ENCODE measurements at places on chromosomes 3 and 15. TPM values are rescaled to one million over a fixed set of nuclear protein-coding genes. Genes with fewer than 3 reads are reported as not detected.

The ZNF660 gene
- total RNA-seq = 18.1 TPM

The SAMMSON gene
- not detected for total RNA-seq

The FBXL22 gene
- 1.1 TPM for total RNA-seq

The GPR62 gene
- total RNA-seq = 0.41 TPM

The NME9 gene
- total RNA-seq = 2.3 TPM

The GMNC gene
- not detected for total RNA-seq

The SLC25A20 gene
- total RNA-seq = 6.7 TPM

The CIP2A gene
- total RNA-seq = 30.3 TPM

The AMIGO3 gene
- 1.3 TPM for total RNA-seq

The ITPKA gene
- 0.75 TPM for total RNA-seq

The PSMD6 gene
- total RNA-seq = 109 TPM

The SLC9C1 gene
- 0.50 TPM for total RNA-seq

- DNase-seq = peak; percentile 58
- H3K36me3 ChIP-seq = peaks cover 84% of the 10 kb centered on the region
- H3K4me3 ChIP-seq = no peak overlapping the region
- H3K27me3 ChIP-seq = no peaks in the 10 kb centered on the region
Measured at GRCh38 chr3:66405701-66406091, 95.1 kb downstream of the LRIG1 start.

DNA sequence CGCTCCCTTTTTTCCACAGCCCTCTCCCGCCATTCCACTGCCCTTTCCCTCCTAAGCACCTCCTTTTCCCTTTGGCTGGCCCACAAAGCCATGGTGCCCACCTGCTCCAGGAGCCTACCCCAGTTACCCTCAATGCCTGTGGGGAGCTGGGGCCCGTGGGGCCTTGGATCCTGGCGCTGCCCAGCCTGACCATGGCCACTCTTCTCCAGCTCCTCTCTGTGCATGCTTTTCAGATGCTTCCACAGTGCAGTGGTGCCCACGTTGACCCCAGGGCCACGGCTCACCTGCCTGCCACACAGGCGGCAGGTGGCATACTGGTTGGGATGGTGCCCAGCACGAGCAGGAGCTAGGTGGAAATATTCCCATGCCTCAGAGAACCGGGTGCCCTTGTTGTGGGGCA lies 1.5 kb downstream of the ZBED2 start:
- H3K4me3 ChIP-seq = no peak overlapping the region
- no peak overlapping the region for H3K27ac ChIP-seq
- no peak for DNase-seq
- no peaks in the 10 kb centered on the region for H3K27me3 ChIP-seq
- no peaks in the 10 kb centered on the region for H3K36me3 ChIP-seq

GRCh38 chr3:123723522-123724168 lies 138.8 kb upstream of the HACD2 start:
- peak; percentile 90 for DNase-seq
- H3K27ac ChIP-seq = no peak overlapping the region
- no peaks in the 10 kb centered on the region for H3K27me3 ChIP-seq
- H3K36me3 ChIP-seq = no peaks in the 10 kb centered on the region

DNA sequence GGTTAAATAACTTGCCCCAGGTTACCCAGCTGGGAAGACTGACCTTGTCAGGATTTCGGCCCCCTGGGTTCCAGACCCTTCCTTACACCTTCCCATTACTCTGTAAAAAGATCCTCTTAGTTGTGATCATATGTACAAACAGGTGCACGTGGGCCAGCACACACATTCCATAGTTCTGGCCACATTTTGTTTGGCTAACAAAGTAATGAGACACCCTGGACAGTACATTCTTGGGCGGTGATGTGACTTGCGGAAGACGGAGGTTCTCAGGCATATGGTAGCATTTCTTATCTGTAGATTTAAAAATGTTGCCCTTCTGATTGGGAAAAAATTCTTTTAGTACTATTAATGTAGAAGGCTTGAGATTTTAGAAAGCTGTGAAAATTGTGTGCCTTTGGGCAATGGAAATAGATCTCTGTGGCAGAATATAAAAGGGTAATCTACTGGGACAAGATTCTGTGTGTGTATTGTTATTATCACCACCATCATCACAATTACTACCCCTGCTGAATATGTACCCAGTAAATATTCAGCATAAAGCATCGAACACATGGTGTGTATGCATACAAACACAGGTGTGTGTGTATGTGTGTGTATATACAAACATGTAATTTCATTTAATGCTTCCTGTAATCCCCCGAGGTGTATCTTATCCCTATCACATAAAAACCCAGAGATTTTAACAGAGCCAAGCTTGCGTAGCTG lies 205.4 kb upstream of the UBE2E1 start:
- no peaks in the 10 kb centered on the region for H3K27me3 ChIP-seq
- peaks cover 7% of the 10 kb centered on the region for H3K36me3 ChIP-seq
- DNase-seq = no peak
- no peak overlapping the region for H3K27ac ChIP-seq

- no peak for DNase-seq
- H3K36me3 ChIP-seq = peaks cover 34% of the 10 kb centered on the region
- peaks cover 9% of the 10 kb centered on the region for H3K4me1 ChIP-seq
- no peak overlapping the region for H3K4me3 ChIP-seq
- no peak overlapping the region for H3K27ac ChIP-seq
- H3K27me3 ChIP-seq = no peaks in the 10 kb centered on the region
Measured at GRCh38 chr3:73405853-73406252, 218.9 kb downstream of the PDZRN3 start.

- no peak overlapping the region for H3K4me3 ChIP-seq
- DNase-seq = peak; percentile 66
- H3K27me3 ChIP-seq = no peaks in the 10 kb centered on the region
- no peaks in the 10 kb centered on the region for H3K4me1 ChIP-seq
Measured at GRCh38 chr15:90165659-90166489, 35.3 kb upstream of the SEMA4B start.

DNA sequence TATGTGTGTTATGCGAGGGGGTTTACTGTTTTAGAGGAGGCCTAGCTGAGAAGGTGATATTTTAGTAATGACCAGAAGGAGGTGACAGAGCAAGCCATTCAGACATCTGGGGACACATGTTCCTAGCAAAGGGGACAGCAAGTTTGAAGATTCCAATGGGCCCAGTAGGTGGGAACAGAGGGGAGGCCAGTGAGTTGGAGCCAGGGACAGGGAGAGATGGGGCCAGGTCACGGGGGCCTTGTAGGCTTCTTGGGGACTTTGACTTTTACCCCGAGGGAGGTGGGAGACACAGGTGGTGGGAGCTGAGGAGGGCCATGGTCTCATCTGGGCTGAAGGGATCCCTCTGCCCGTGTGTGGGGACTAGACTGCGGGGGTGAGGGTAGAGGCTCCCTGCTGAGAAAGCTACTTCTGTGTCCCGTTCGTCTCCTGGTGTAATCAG lies 72.5 kb downstream of the MGLL start:
- H3K27me3 ChIP-seq = no peaks in the 10 kb centered on the region
- DNase-seq = no peak
- H3K36me3 ChIP-seq = no peaks in the 10 kb centered on the region

GRCh38 chr3:161560008-161560637 lies 63.5 kb downstream of the OTOL1 start:
- H3K36me3 ChIP-seq = no peaks in the 10 kb centered on the region
- H3K27me3 ChIP-seq = no peaks in the 10 kb centered on the region
- no peak overlapping the region for H3K4me3 ChIP-seq
- H3K4me1 ChIP-seq = peaks cover 11% of the 10 kb centered on the region

DNA sequence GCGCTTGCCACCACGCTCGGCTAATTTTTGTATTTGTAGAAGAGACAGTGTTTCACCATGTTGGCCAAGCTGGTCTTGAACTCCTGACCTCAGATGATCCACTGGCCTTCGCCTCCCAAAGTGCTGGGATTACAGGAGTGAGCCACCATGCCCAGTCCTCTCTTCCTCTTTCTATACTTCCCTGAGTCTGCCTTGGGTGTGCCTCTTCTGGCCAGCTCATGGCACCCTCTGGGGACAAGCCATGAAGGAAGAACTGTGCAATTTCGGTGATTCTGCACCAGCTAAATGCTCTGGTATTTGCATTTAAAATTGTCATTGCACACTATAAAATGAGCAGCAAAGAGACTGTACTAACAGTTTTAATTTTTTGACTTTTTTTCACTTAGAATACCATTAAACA lies 66.6 kb downstream of the IL20RB start:
- peaks cover 7% of the 10 kb centered on the region for H3K4me1 ChIP-seq
- H3K27me3 ChIP-seq = no peaks in the 10 kb centered on the region
- no peak for DNase-seq
- no peaks in the 10 kb centered on the region for H3K36me3 ChIP-seq
- no peak overlapping the region for H3K27ac ChIP-seq
- H3K4me3 ChIP-seq = no peak overlapping the region

- no peak overlapping the region for H3K4me3 ChIP-seq
- H3K27me3 ChIP-seq = no peaks in the 10 kb centered on the region
- H3K4me1 ChIP-seq = peaks cover 24% of the 10 kb centered on the region
- no peak overlapping the region for H3K27ac ChIP-seq
- DNase-seq = no peak
Measured at GRCh38 chr3:42988097-42988496, 9.0 kb downstream of the GASK1A start.

GRCh38 chr3:23615068-23615467 lies 190.7 kb upstream of the UBE2E1 start:
- no peaks in the 10 kb centered on the region for H3K36me3 ChIP-seq
- no peak overlapping the region for H3K27ac ChIP-seq
- DNase-seq = peak; percentile 30
- H3K27me3 ChIP-seq = no peaks in the 10 kb centered on the region

GRCh38 chr3:139695426-139696313 lies 17.9 kb upstream of the NMNAT3 start:
- H3K27ac ChIP-seq = no peak overlapping the region
- no peaks in the 10 kb centered on the region for H3K36me3 ChIP-seq
- no peak for DNase-seq
- H3K4me3 ChIP-seq = no peak overlapping the region
- H3K4me1 ChIP-seq = no peaks in the 10 kb centered on the region
- H3K27me3 ChIP-seq = peaks cover 3% of the 10 kb centered on the region

DNA sequence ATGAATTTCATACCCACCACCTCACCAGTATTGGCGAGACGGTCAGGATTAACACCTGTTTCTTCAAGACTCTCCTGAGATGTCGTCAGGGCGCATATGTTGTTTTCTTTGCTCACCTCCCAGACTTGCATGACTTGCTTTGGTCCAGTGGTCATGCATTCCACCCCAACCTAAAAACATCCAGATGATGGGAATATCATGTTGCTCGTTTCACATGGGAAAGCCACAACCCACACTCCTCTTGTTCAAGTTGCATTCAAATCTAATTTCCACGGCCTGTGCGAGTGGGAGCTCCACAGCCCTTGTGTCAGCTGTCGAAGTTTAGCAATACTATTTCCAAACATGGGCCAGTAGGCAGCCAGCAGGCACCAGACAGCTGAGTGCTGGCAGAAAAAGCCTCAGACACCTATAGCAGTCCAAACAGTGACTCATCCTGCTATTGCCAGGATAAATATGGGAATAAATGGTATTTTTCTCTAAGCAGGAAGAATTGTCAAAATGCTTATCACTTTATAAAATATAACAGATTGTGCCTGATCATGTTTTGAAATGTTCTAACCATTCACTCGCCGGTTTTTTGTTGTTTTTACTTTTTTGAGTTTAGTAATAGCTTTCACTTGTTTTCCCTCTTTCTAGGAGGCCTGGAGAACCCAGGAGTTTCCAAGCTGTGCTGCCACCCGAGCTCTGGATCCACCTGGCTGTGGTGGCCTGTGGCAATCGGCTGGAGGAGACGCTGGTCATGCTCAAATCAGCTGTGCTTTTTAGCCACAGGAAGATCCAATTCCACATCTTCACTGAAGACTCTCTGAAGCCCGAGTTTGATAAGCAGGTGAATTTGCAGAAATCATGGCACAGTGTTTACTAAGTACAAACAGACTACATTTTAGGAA lies 20.1 kb downstream of the GXYLT2 start:
- H3K27me3 ChIP-seq = no peaks in the 10 kb centered on the region
- no peak for DNase-seq
- no peak overlapping the region for H3K4me3 ChIP-seq
- H3K4me1 ChIP-seq = peaks cover 2% of the 10 kb centered on the region

Measured in endodermal cell (in vitro differentiated cells).